ENCODE measurements at places on chromosomes 11 and 22. TPM values are rescaled to one million over a fixed set of nuclear protein-coding genes. Genes with fewer than 3 reads are reported as not detected.

- H3K27me3 ChIP-seq, result no peaks in the 10 kb centered on the region
- no peaks in the 10 kb centered on the region for H3K36me3 ChIP-seq
- H3K4me3 ChIP-seq, result no peak overlapping the region
- no peak overlapping the region for H3K27ac ChIP-seq
- no peak for DNase-seq
Observed at GRCh38 chr11:17401316-17401715, 12.9 kb upstream of the KCNJ11 start.

Gene CHCHD10
- total RNA-seq, result 241 TPM

Gene POU2AF1
- total RNA-seq, result 165 TPM

DNA sequence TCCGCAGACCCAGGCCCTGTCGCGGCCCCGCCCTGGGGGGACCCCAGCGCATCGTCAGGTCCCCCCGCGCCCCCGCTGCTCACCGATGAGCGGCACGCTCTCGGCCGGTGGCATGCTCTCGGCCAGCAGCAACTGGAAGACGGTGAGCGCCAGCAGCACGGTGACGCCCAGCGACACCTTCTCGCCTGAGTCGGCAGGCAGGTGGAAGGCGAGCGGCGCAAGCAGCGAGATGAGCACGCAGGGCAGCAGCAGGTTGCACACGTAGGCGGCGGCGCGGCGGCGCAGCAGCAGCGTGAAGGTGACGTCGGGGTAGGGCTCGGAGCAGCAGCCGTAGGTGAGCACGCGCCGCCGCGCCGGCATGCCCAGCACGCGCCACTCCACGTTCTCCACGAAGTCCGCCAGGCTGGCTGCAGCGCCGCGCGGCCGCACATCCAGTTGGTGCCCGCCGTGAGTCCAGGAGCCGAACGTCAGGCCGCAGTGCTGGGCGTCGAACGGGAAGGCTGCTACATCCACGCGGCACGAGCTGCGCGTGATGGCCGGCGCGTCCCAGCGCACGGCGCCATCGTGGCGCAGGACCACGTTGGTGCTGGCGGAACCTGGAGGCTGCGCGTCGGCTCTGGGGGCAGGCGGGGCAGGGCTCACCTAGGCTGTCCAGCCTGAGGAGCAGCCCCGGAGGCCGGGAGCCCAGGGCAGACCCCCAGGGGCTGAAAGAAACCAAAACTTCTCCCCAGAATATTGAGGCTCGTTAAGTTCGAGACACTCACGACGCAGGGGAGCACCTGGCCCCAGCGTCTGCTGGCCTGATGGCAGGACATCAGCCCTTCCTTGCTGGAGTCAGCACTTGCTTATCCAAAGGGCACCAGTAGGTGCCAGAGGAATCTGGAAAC is 3.8 kb downstream of the CHRNA10 start:
- H3K4me3 ChIP-seq, result no peak overlapping the region
- H3K4me1 ChIP-seq, result no peaks in the 10 kb centered on the region
- H3K27me3 ChIP-seq, result no peaks in the 10 kb centered on the region

Gene FREY1
- total RNA-seq, result 0.82 TPM

Gene MGAT3
- total RNA-seq, result 38.5 TPM

DNA sequence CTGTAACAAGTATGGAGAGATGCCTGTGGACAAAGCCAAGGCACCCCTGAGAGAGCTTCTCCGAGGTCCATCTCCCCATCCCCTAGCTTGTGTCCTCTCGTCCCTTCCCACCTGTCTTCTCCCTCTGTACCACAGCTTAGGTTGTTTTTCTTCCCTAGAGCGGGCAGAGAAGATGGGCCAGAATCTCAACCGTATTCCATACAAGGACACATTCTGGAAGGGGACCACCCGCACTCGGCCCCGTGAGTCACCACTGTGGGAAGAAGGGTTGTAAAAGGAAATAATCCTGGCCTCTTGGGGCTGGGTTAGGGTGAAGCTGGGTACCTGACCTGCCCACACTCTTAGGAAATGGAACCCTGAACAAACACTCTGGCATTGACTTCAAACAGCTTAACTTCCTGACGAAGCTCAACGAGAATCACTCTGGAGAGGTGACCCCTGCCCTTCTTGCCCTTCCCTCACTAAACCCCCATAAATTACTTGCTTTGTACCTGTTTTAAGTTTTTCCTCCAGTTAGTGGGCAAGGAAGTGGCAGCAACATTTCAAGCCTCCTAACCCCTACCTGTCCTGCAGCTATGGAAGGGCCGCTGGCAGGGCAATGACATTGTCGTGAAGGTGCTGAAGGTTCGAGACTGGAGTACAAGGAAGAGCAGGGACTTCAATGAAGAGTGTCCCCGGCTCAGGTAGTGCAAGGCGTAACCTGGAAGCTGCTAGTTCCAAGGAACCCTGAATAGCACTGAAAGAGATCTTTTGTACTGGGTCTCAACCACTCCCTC is 3.1 kb downstream of the TAF10 start:
- no peak for DNase-seq

Gene MS4A7
- 3.3 TPM for total RNA-seq

Gene NEFH
- 0.13 TPM for total RNA-seq

- no peaks in the 10 kb centered on the region for H3K36me3 ChIP-seq
- no peak for DNase-seq
- no peaks in the 10 kb centered on the region for H3K27me3 ChIP-seq
- peaks cover 19% of the 10 kb centered on the region for H3K4me1 ChIP-seq
- no peak overlapping the region for H3K27ac ChIP-seq
- H3K4me3 ChIP-seq, result no peak overlapping the region
Observed at GRCh38 chr11:128575961-128576350, 11.4 kb downstream of the ETS1 start.

GRCh38 chr22:20091690-20092476 is 11.8 kb downstream of the DGCR8 start:
- no peaks in the 10 kb centered on the region for H3K4me1 ChIP-seq
- H3K4me3 ChIP-seq, result no peak overlapping the region
- H3K27ac ChIP-seq, result no peak overlapping the region
- no peaks in the 10 kb centered on the region for H3K27me3 ChIP-seq
- no peak for DNase-seq

GRCh38 chr11:126718276-126718675 is 282.3 kb downstream of the KIRREL3 start:
- H3K4me1 ChIP-seq, result no peaks in the 10 kb centered on the region
- peaks cover 3% of the 10 kb centered on the region for H3K27me3 ChIP-seq

DNA sequence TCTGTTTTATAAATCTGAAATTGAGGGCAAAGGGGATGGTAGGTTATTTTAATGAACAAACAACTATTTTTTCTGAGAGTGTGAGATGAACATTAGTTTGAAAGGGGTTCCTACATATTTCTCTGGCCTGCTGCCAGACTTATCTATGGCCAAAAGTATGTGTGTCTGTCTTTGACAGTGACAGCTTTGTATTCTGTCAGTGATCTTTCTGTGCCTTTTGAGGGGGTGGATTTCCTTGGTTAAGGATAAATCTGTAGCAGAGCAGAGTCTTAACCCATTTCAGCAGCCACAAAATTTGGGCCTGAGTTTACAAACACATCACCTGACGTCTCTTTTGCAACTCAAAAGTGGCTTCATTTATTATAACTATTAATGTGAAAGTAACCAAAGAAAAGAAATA is 30.9 kb downstream of the ZFTA start:
- DNase-seq, result no peak
- H3K27ac ChIP-seq, result no peak overlapping the region
- no peaks in the 10 kb centered on the region for H3K4me1 ChIP-seq
- H3K36me3 ChIP-seq, result no peaks in the 10 kb centered on the region
- H3K4me3 ChIP-seq, result no peak overlapping the region
- H3K27me3 ChIP-seq, result no peaks in the 10 kb centered on the region

Gene C22orf31
- not detected for total RNA-seq

Gene PLEKHA7
- 4.5 TPM for total RNA-seq

- peaks cover 21% of the 10 kb centered on the region for H3K4me1 ChIP-seq
- DNase-seq, result no peak
- no peak overlapping the region for H3K27ac ChIP-seq
- no peaks in the 10 kb centered on the region for H3K27me3 ChIP-seq
Observed at GRCh38 chr11:75506827-75507226, 18.9 kb downstream of the GDPD5 start.

- H3K4me1 ChIP-seq, result no peaks in the 10 kb centered on the region
- H3K36me3 ChIP-seq, result peaks cover 5% of the 10 kb centered on the region
- no peak overlapping the region for H3K27ac ChIP-seq
- no peak overlapping the region for H3K4me3 ChIP-seq
- DNase-seq, result no peak
- H3K27me3 ChIP-seq, result no peaks in the 10 kb centered on the region
Observed at GRCh38 chr11:680476-680875, 14.5 kb downstream of the DEAF1 start.

Gene SPI1
- total RNA-seq, result 29.5 TPM

Gene FJX1
- 25.9 TPM for total RNA-seq
